ENCODE measurements at places on chromosomes 1 and 21. TPM values are rescaled to one million over a fixed set of nuclear protein-coding genes. Genes with fewer than 3 reads are reported as not detected.

GRCh38 chr1:90475631-90476030 lies 241.5 kb downstream of the BARHL2 start:
- no peak overlapping the region for H3K4me3 ChIP-seq
- no peaks in the 10 kb centered on the region for H3K27me3 ChIP-seq
- no peak for DNase-seq
- H3K4me1 ChIP-seq = no peaks in the 10 kb centered on the region
- no peak overlapping the region for H3K27ac ChIP-seq

GRCh38 chr1:67171574-67171955 lies 5.3 kb downstream of the IL23R start:
- peaks cover 7% of the 10 kb centered on the region for H3K36me3 ChIP-seq
- H3K27me3 ChIP-seq = no peaks in the 10 kb centered on the region
- peak overlapping the region; percentile 84 for H3K4me3 ChIP-seq

Gene OR6K6
- not detected for total RNA-seq

GRCh38 chr1:160359559-160360226 lies 7.2 kb upstream of the NHLH1 start:
- peaks cover 14% of the 10 kb centered on the region for H3K4me1 ChIP-seq
- H3K27me3 ChIP-seq = no peaks in the 10 kb centered on the region
- H3K27ac ChIP-seq = no peak overlapping the region
- peaks cover 5% of the 10 kb centered on the region for H3K36me3 ChIP-seq
- no peak for DNase-seq

Gene PTPRC
- 490 TPM for total RNA-seq

Gene IVL
- total RNA-seq = not detected

DNA sequence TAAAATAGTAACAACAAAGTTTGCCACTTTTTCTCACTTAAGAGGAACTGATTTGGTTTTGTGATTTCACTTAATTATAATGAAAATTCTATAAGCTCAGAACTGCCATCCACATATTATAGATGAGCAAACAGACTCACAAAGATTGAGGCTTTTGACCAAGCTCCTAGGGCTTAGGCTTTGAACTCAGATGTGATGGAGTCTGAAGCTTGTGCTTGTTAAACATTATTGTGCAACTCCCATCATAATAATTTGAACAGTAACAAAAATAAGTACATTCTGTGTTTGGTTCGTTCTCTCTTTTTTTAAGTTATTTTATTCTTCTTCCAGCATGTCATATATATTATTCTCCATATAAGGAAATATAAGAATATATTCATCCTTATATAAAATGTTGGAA lies 403.4 kb downstream of the PTPRC start:
- H3K4me1 ChIP-seq = peaks cover 23% of the 10 kb centered on the region
- no peak for DNase-seq
- H3K4me3 ChIP-seq = no peak overlapping the region
- no peak overlapping the region for H3K27ac ChIP-seq
- H3K27me3 ChIP-seq = no peaks in the 10 kb centered on the region

- H3K27me3 ChIP-seq = peaks cover 21% of the 10 kb centered on the region
- DNase-seq = no peak
- no peak overlapping the region for H3K4me3 ChIP-seq
- H3K36me3 ChIP-seq = no peaks in the 10 kb centered on the region
- no peak overlapping the region for H3K27ac ChIP-seq
Observed at GRCh38 chr1:162987866-162988265, 81.3 kb upstream of the RGS4 start.

DNA sequence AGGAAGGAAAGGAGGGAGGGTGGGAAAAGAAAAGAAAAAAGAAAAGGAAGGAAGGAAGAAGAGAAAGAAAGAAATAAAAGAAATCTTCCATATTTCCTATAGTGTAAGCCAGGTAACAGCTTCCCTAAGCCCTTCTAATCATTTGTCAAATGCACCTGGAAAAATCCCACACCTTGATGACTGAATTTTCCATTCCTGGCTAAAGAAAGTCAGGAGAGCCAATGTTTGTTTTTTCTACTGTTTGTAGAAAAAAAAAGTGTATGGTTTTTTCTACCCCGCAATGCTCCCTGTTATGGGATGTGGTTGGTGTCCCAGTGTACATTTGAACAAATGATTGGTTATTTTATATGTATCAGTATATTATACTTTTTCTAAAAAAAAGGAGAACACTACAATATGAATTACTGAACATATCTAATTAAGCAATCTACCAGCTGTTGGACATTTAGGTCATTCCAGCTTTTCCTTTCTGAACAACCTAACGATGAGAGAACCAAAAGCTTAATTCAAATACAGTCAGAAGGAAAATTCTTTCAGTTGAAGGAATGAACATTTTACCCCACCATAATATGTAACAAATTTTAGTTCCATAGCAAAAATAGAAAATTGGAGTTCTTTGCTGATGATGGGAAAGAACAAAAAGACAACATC lies 355.0 kb downstream of the SETD4 start:
- H3K27me3 ChIP-seq = peaks cover 40% of the 10 kb centered on the region
- H3K36me3 ChIP-seq = no peaks in the 10 kb centered on the region
- DNase-seq = no peak

GRCh38 chr1:189623336-189623735 lies 854.3 kb downstream of the BRINP3 start:
- H3K4me1 ChIP-seq = no peaks in the 10 kb centered on the region
- no peak overlapping the region for H3K27ac ChIP-seq
- H3K36me3 ChIP-seq = no peaks in the 10 kb centered on the region
- no peaks in the 10 kb centered on the region for H3K27me3 ChIP-seq
- H3K4me3 ChIP-seq = no peak overlapping the region

Gene ZBTB7B
- total RNA-seq = 141 TPM

- H3K4me1 ChIP-seq = no peaks in the 10 kb centered on the region
- DNase-seq = no peak
- no peak overlapping the region for H3K4me3 ChIP-seq
Observed at GRCh38 chr1:171160639-171161354, 24.3 kb upstream of the FMO2 start.

GRCh38 chr1:87435484-87435883 lies 106.8 kb downstream of the LMO4 start:
- H3K4me1 ChIP-seq = peaks cover 7% of the 10 kb centered on the region
- no peak overlapping the region for H3K4me3 ChIP-seq
- no peak overlapping the region for H3K27ac ChIP-seq
- H3K36me3 ChIP-seq = no peaks in the 10 kb centered on the region

GRCh38 chr21:33302055-33302454 lies 22.7 kb upstream of the IFNAR1 start:
- H3K4me3 ChIP-seq = no peak overlapping the region
- no peaks in the 10 kb centered on the region for H3K36me3 ChIP-seq
- peaks cover 51% of the 10 kb centered on the region for H3K4me1 ChIP-seq

Gene CCDC27
- not detected for total RNA-seq

Gene HSF2BP
- 1.3 TPM for total RNA-seq

- DNase-seq = no peak
- no peak overlapping the region for H3K27ac ChIP-seq
- peaks cover 24% of the 10 kb centered on the region for H3K27me3 ChIP-seq
Observed at GRCh38 chr1:110119843-110120242, 7.6 kb downstream of the UBL4B start.

DNA sequence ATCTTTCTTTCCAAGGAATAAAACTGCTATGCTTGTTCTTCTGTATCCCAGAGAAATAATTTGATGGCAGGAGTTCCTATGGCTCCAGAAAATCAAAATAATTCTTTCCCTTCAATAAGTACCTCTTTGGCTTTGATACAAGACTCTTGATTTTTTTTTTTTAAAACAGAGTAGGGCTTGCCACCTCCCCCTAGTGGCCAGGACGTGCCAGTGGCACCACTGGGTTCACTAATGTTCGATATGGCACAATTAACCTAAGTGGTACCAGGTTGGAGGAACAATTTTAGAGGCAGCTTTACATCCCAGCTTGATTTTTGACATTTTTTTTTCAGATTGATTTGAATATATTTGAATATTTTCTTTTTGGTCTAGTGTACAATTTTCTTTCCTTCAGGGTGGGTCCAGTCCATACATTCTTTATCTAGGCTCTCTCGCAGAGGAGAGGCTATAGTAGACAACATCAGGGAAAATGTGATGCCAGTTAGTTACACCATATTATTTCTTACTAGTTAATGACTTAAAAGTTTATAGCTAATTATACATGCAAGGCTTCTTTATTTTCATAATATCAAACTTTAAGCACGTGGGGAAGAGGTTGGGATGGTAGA lies 330.9 kb downstream of the S1PR1 start:
- no peaks in the 10 kb centered on the region for H3K36me3 ChIP-seq
- no peaks in the 10 kb centered on the region for H3K27me3 ChIP-seq
- DNase-seq = peak; percentile 48
- no peak overlapping the region for H3K4me3 ChIP-seq
- H3K27ac ChIP-seq = no peak overlapping the region

Gene POFUT2
- 24.5 TPM for total RNA-seq

Gene ADAMTS4
- 4.0 TPM for total RNA-seq

DNA sequence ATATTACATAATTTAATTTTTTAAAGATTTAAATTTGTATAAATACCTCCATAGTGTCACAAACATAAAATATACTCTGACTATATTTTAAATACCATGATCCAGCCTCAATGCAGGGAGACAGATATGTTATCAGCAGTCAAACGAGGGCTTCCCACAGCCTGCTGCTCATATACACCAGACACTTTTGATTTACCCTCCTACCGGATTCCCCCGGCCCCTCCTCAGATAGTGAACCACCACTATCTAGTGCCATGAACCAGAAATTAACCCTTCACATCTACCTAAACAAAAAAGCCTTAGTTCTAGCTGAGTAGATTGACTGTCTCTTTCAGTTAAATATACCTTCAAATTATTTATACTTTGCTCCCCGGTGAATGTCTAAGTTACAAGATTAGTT lies 52.4 kb upstream of the C1orf53 start:
- no peak for DNase-seq
- no peaks in the 10 kb centered on the region for H3K4me1 ChIP-seq
- H3K36me3 ChIP-seq = no peaks in the 10 kb centered on the region
- H3K4me3 ChIP-seq = no peak overlapping the region
- no peaks in the 10 kb centered on the region for H3K27me3 ChIP-seq

GRCh38 chr21:43624339-43624738 lies 34.9 kb downstream of the HSF2BP start:
- no peaks in the 10 kb centered on the region for H3K27me3 ChIP-seq
- no peak overlapping the region for H3K4me3 ChIP-seq
- DNase-seq = no peak

GRCh38 chr1:153293851-153294250 lies 18.9 kb downstream of the PGLYRP3 start:
- peaks cover 21% of the 10 kb centered on the region for H3K27me3 ChIP-seq
- peaks cover 28% of the 10 kb centered on the region for H3K4me1 ChIP-seq
- no peaks in the 10 kb centered on the region for H3K36me3 ChIP-seq
- no peak overlapping the region for H3K27ac ChIP-seq
- no peak for DNase-seq
- H3K4me3 ChIP-seq = no peak overlapping the region

DNA sequence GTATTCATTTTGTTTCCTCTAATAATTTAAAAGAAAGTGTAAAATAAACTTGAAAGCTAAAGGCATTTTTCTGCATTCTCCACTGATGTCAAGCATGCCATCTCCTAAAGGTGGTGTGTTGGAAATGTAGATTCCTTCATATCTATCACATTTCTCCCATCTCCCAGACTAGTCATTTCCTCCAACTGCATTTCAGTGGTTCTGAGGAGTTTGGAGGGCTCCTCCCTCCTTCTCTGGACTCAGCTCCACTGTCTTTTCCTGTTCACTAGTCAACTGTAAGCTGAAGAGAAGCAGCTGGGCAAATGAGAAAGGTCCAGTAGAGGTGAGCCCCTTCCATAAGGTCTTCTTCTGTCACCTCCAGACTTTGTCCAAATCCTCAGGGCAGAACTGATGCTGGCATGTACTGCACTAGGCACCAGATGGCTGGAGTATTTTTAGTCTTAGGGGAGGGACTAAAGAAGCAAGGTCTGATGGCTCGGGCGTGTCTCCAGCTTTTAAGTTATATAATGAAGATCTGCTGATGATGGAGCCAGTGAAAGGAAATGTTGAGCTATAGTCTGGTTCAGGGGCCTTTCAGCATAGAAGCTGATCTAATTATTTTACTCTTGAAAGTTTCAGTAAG lies 186.1 kb downstream of the NTNG1 start:
- H3K4me3 ChIP-seq = no peak overlapping the region
- no peaks in the 10 kb centered on the region for H3K27me3 ChIP-seq
- H3K4me1 ChIP-seq = no peaks in the 10 kb centered on the region

DNA sequence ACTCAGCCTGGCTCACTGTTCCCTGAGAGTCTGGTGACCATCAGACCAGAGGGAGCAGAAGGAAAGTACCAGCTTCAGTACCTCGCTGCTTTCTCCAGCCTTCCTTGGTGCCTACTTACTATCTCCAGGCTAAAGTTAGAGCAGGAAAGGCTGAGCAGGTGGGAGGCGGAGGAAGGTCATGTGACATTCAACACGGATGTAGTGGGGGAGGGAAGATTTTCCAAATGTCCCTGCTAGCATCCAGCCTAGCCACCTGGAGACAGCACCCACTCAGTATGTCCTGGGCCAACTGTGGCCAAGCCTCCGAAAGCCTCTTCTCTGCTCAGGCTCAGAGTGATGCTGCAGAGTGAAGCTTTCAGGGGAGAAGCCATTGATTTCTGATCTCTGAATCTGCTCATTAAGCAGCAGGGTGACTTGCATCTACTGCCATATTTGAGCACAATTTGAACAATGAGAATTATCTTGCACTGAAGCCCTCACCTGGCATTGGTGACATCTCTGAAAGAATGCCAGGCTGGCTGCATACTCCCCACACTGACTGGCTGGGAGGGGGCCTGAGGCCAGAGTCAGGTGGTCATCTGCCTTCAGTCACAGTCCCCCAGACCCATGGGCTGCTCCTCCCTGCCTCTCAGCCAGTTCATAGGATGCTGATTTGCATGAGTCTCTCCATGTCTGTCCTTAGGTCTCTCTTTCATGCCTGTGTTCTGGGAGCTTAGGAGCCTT lies 86.2 kb downstream of the KCND3 start:
- H3K27me3 ChIP-seq = peaks cover 41% of the 10 kb centered on the region
- H3K4me1 ChIP-seq = peaks cover 19% of the 10 kb centered on the region
- H3K27ac ChIP-seq = no peak overlapping the region
- no peaks in the 10 kb centered on the region for H3K36me3 ChIP-seq

GRCh38 chr1:170215072-170215885 lies 69.5 kb downstream of the NTMT2 start:
- H3K4me1 ChIP-seq = peaks cover 5% of the 10 kb centered on the region
- H3K27ac ChIP-seq = no peak overlapping the region
- peaks cover 31% of the 10 kb centered on the region for H3K27me3 ChIP-seq
- H3K4me3 ChIP-seq = no peak overlapping the region

- peak overlapping the region; percentile 7 for H3K27ac ChIP-seq
- H3K36me3 ChIP-seq = peaks cover 6% of the 10 kb centered on the region
- H3K27me3 ChIP-seq = no peaks in the 10 kb centered on the region
- DNase-seq = no peak
- peaks cover 41% of the 10 kb centered on the region for H3K4me1 ChIP-seq
- peak overlapping the region; percentile 42 for H3K4me3 ChIP-seq
Observed at GRCh38 chr1:243415663-243416408, 160.0 kb downstream of the SDCCAG8 start.
